ENCODE measurements at places on chromosomes 3 and 15.

GRCh38 chr3:150179330-150179729 lies 208.6 kb upstream of the PFN2 start:
- DNase-seq, result no peak

GRCh38 chr3:197487911-197488391 lies 67.8 kb downstream of the BDH1 start:
- DNase-seq, result no peak

- no peak for DNase-seq
Measured at GRCh38 chr3:3023111-3023745, 86.9 kb downstream of the IL5RA start.

DNA sequence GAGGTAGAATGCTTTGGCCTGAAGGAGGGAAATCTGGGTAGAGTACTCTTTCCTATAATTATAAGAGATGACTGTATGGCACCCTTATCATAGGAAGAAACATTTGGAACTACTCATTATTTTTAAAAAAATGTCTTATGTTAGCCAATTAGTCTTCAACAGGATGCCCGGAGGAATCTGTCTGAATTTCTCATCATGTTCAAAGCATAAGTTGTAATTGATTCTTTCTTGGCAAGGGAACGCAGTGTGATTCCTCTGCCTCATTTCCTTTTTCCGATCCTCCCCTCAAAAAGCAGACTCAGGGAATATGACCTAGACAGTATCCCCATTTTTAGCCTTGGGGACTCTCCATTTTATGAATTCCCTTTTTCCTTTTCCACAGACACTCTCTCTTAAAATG lies 165.1 kb downstream of the IL5RA start:
- DNase-seq, result no peak

DNA sequence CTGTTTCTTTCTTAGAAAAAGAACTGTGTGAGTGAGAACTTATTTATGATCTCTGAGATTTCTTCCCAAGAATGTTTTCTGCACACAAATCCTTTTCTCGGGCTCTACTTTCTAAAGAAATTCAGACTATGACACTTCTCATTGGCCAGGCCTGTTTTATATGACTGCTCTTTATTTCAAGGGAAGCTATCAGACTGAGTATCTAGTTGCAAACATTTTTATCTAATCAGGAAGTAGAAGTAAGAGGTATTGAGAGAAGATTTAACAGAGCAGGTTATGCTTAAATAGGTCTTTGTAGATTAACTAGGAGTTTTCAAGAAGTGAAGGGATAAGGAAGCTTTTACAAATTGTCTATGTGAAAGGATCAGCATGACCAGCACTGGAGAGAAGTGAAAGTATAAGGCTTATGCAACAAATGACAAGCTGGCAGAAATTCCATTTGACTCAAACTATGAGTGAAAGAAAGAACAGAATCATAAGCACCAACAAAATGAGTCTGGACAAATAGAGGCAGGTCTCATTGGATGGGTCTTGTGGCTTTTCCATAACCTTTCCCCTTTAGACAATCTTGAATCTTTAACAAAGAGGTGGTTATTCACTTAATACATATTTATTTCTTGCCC lies 71.9 kb upstream of the CHL1 start:
- DNase-seq, result no peak

- DNase-seq, result no peak
Measured at GRCh38 chr3:52452570-52453221, 1.1 kb downstream of the TNNC1 start.

DNA sequence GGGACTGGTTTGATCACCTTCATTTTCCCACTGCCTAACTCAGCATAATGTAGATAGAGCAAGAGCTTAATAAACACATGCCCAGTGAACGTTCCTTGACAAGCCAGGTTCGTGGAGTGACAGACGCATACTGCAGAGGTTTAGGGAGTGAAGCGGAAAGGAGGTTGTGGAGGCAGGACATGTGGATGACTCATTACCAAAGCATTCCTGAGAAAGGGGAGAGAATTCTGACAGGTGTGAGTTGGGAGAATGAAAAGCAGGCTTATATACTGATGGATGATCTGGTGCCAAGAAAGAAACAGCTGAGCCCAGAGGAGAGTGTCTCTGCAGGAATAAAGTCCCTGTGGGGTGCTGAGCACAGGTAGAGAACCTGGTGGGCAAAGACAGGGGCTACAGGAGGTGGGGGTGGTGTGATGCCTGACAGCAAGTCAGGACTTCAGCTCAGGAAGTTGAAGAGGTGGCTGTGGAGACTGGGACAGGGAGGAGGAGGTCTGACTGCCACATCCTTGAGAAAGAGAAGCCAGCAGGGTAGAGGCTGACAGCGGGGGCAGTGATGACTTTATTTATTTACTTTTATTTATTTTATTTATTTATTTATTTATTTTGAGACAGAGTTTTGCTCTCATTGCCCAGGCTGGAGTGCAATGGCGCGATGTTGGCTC lies 2.4 kb upstream of the RPL29 start:
- no peak for DNase-seq

- DNase-seq, result no peak
Measured at GRCh38 chr3:87435926-87436620, 159.7 kb upstream of the POU1F1 start.

DNA sequence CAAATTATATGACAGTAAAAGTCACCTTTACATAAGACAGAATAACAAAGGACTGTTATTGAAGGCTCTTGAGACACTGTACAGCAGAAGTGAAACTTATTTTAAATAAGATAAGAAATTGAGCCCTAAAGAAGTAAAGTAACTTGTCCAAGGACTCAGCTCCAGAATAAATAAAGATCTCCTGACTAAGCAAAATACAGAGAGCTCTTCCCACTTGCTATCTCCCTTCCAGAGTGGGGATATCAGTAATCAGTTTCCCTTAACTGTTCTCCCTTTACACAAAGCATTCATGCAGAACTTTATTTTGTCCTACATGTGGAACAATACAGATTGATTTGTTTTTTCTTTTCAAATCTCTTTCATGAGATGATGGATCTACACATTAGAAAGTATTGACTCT lies 129.5 kb upstream of the BHLHE40 start:
- no peak for DNase-seq

- no peak for DNase-seq
Measured at GRCh38 chr3:13072600-13073325, 466 bp downstream of the IQSEC1 start.

DNA sequence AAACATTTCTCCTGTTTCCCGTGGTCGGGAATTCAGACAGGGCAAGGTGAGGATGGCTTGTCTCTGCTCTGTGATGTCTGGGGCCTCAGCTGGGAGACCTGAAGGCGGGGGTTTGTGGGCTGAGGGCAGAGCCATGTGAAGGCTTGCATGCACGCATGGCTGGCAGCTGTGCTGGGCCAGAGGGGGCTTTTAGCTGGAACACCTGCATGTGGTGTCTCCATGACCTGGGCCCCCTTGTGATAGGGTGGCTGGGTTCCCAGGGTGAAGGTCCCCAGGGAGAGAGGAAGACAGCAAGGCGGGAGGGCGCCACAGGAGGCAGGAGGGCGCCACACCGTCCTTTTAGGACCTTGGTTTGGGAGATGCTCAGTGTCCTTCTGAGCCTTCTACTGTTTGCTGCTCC lies 101.6 kb upstream of the PRR23E start:
- no peak for DNase-seq

DNA sequence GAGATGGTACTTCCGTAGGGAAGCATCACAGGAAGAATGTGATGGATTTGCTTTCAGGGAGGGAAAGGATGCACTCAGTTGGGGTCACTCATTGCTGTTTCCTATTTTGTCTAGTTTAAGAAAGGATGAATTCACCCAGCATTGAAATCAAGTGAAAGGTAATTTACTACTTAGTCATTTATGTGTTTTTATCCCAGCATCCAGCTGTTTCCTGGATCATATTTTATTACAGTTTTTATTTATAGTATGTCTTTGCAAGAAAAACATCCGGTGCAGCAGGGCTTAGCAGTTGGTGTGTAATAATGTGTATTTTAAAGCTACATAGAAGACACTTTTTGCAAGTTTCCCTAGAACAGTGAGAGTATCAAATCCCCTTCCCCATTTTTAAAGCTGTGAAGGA lies 37.4 kb upstream of the GOLGA8B start:
- no peak for DNase-seq

- DNase-seq, result no peak
Measured at GRCh38 chr3:28008235-28008634, 233.2 kb upstream of the CMC1 start.

DNA sequence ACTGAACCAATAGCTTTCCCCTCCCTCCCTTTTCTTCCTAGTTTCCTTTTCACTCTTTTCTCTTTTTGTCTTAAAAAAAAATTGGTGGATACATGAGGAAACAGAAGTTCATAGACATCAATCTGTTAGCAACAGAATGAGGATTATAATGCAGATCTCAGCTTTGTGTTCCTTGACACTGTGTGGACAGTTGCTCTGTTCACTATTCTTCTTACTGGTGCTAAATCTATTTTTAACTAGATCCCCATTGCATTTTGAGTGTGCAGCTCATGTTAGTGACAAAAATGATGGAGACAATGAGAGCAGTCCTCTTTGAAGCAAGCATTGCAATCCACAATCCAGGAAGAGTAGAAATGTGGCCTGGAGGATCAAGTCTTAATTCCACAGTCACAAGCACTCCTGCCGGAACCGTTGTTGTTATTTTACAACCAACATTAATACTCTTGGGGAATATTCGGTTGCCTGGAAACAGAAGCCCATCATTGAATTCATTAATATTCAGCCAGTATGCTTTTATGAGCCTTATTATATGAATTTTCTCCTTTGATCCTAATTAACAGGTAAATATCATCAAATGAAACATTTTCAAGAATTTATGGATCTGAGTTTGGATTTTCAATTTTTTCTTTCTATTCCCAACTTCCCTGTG lies 1016.8 kb downstream of the NTRK3 start:
- DNase-seq, result no peak

DNA sequence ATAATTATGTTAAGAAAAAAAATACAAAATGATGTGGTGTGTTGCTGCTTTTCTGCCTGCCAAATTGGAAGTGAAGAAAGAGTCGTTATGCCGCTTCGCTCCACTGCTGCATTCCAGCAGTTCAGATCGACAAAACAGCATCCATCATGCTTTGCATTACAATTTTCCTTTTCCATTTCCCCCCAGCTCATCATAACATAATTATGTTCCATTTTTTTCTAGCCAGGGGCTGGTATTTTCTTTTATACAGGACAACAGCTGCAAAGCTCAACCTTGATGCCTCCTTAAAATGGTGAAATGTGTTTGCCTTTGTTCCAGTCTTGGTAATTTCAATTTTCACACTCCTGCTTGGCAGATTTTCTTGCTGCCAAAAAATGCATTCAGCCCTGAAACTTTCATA lies 44.9 kb upstream of the KBTBD12 start:
- DNase-seq, result no peak

DNA sequence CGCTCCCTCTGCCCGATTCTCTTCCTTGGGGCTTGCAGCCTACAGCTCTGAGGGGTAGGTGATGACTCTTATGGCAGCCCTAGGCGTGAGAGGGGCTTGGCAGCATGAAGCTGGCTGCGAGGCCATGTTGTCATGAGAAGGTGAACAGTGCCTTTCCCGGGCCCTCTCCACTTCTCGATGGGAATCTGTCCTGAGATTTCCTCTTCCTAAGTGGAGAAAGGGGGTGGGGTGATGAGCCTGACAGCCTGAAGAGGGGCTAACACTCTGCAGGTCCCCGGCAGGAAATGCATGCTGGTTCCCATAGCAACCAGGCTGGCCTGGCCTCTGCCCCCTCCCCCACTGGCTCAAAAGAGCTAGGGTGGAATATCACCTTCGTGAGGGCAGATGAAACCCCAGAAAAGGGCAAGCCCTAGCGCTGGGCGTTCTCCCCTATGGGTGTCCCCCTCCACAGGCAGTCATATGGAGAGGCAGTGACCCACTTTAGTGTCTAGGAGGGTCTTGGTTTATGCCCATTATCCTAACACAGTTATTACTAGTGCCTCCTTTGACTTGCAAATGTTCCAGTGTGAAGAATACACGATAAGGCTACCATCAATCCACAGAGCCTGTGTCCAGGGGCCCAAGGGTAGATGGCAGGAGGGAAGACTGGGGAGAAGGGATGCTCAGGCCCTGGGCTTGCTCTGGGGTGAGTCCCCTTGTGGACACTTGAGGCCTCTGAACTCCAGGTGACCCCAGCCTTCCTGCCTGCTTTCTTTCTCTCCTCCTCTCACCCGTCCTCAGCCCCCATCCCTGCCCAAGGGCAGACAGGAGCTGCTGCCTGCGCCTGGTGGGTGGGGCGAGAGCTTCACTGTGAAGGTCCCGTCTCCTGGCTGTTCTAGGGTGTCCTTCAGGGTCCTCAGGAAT lies 13.2 kb downstream of the EPHB3 start:
- DNase-seq, result no peak

- DNase-seq, result no peak
Measured at GRCh38 chr15:35279811-35280210, 194.7 kb upstream of the NANOGP8 start.

DNA sequence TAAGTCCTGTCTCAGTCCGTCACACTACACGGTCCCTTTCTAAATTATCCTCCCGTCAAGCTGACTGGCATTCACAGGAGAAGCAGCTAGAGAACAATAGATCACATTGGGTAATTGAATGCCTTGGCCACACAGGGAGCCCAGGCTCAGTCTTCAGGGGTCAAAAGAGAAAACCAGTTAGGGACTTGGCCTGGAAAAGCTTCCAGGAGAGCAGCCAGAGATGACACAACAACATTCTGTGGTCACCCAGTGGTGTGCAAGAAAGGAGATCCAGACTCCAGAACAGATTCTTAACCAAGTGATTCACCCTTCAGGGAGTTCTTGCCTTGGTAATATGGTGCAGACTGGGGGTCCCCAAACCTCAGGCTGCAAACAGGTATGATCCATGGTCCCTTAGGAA lies 15.9 kb downstream of the ARHGAP31 start:
- no peak for DNase-seq

DNA sequence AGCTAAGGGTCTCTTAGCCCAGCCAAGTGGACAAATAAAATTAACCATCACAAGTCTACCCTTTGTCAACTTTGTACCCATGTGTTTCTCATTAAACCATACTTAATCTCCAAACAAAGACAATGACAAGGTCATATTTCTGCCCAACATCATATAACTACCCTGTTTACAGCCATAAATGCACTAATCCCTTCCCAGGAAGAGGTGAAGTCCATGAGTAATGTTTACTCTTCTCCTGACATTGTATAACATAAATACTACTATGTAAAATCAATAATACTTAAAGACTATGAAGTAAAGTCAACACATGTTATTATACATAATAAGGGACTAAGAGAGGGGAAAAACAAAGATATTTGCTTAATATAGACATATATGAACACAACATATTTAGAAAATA lies 38.5 kb upstream of the FAN1 start:
- no peak for DNase-seq

DNA sequence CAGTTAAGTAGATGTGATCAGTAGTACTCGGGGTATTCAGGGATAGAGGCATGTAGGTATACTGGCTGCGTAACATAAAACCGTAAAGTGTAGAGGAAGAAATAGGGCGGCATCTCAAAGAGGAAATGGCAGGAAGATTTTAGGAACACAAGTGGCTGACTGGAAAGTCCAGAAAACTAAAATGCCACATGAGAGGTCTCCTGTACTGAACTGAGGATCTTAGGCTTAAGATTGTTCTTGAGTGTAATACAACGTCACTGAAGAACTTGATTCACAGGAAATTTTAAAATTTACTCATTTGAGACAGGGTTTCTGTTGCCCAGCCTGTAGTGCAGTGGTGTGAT lies 2.3 kb upstream of the LMLN start:
- DNase-seq, result no peak

Data from CD4-positive, alpha-beta T cell (primary cell).